CD4-positive, alpha-beta T cell (primary cell): ENCODE measurements at places on chromosomes 11 and 22. TPM values are rescaled to one million over a fixed set of nuclear protein-coding genes. Genes with fewer than 3 reads are reported as not detected.

The CHCHD10 gene
- 43.0 TPM for total RNA-seq

The PATE3 gene
- not detected for total RNA-seq

The USP2 gene
- 2.0 TPM for total RNA-seq

The DCHS1 gene
- total RNA-seq, result 9.7 TPM

The SEC14L3 gene
- not detected for total RNA-seq

The MOGAT2 gene
- total RNA-seq, result not detected

The YPEL4 gene
- total RNA-seq, result 5.6 TPM

The CYP2D6 gene
- 7.4 TPM for total RNA-seq

The ALDH3B1 gene
- 0.44 TPM for total RNA-seq

The MMP27 gene
- total RNA-seq, result not detected

The HSCB gene
- 3.7 TPM for total RNA-seq

The XKR3 gene
- total RNA-seq, result not detected

The HORMAD2 gene
- not detected for total RNA-seq

The KRTAP5-2 gene
- total RNA-seq, result not detected

The OR2D2 gene
- not detected for total RNA-seq

The C11orf42 gene
- total RNA-seq, result not detected

The HBB gene
- total RNA-seq, result not detected

The MRGPRE gene
- not detected for total RNA-seq

The CARD16 gene
- 22.4 TPM for total RNA-seq

The CCDC81 gene
- 0.27 TPM for total RNA-seq

The NFRKB gene
- total RNA-seq, result 61.7 TPM

The GRIK4 gene
- total RNA-seq, result not detected

The GLYATL2 gene
- total RNA-seq, result not detected

The CASP12 gene
- not detected for total RNA-seq

The CLMP gene
- total RNA-seq, result 0.19 TPM

The ARL2 gene
- 10.5 TPM for total RNA-seq

The C22orf42 gene
- not detected for total RNA-seq
